ENCODE measurements at places on chromosomes 6 and 20.
A peak's percentile ranks its signal among the peaks of the same experiment; 100 is the strongest.

GRCh38 chr20:24870881-24871280 lies 78.2 kb upstream of the CST7 start:
- no peaks in the 10 kb centered on the region for H3K36me3 ChIP-seq
- no peak overlapping the region for H3K27ac ChIP-seq
- DNase-seq = no peak
- H3K4me1 ChIP-seq = no peaks in the 10 kb centered on the region
- H3K4me3 ChIP-seq = no peak overlapping the region

- DNase-seq = no peak
- H3K27ac ChIP-seq = no peak overlapping the region
- H3K4me3 ChIP-seq = no peak overlapping the region
- H3K36me3 ChIP-seq = no peaks in the 10 kb centered on the region
- H3K27me3 ChIP-seq = no peaks in the 10 kb centered on the region
Observed at GRCh38 chr6:127085181-127085580, 33.3 kb upstream of the RSPO3 start.

DNA sequence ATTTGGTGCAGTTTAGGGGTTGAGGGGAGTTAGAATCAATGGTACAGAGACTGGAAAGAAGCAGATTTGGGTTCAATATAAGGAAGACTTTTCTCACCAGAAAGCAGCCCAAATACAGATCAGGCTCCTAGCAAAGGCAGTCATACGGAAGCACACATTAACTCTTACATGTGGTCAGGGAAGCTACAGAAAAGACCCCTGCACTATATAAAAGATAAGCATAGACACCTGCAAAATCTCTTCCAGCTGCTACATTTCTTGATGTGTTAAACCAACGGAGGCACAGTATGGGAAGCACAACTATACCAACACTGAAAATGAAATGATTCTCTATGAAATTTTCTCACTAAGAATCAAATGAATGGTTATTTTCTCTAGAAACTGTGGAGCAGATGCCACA lies 150.8 kb downstream of the GMDS start:
- DNase-seq = no peak
- no peaks in the 10 kb centered on the region for H3K27me3 ChIP-seq
- H3K4me1 ChIP-seq = no peaks in the 10 kb centered on the region
- H3K4me3 ChIP-seq = no peak overlapping the region
- no peak overlapping the region for H3K27ac ChIP-seq

DNA sequence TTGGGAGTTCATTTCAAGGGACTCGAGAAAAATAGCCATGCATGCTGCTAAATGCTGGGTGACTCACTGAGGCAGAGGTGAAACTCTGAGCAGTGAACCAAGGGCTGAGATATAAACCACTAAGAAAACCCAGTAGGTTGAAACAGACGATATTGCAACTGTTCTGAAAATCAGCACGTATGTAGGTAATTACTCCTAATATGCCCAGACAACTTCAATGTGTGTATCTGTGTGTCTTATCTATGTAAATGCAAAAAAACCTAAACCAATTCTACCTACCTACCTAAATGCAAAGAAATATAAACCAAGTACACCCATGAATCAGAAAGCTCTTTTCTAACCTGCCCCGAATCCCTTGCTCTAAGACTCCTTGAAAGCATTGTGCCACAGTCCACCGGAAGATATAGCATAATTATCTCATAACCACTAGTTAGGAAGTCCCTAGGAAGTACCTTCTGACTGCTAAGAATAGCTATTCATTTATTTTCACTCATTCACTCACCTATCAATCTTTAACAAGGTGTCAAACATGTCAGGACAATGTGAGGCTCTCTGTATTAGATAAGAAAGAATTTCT lies 458.7 kb upstream of the RUNX2 start:
- no peak for DNase-seq
- no peaks in the 10 kb centered on the region for H3K27me3 ChIP-seq
- no peaks in the 10 kb centered on the region for H3K36me3 ChIP-seq
- H3K4me3 ChIP-seq = no peak overlapping the region

- H3K4me1 ChIP-seq = no peaks in the 10 kb centered on the region
- no peak overlapping the region for H3K27ac ChIP-seq
- H3K36me3 ChIP-seq = no peaks in the 10 kb centered on the region
- no peak for DNase-seq
Observed at GRCh38 chr20:9128568-9128967, 59.7 kb downstream of the PLCB4 start.

DNA sequence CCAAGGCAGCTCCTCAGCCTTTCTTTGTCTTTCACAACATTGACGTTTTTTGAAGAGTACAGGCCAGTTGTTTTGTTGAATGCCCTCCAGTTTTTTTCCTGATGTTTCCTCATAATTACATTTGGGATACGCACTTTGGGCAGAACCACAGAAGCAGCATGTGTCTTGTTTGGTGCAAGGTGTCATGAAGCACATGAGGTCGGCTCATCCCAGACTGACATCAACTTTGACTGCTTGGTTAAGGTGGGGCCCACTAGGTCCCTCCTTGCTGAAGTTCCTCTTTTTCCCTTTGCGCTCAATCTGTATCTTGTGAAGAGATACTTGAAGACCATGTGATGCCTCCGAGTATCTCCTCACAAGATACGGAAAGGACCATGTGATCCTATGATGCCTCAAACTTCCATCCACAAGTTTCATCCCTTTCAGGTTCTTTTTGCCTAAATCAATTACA lies 10.5 kb downstream of the SNAI1 start:
- H3K27ac ChIP-seq = no peak overlapping the region
- H3K36me3 ChIP-seq = peaks cover under 1% of the 10 kb centered on the region
- H3K4me3 ChIP-seq = no peak overlapping the region
- H3K4me1 ChIP-seq = peaks cover 27% of the 10 kb centered on the region
- no peaks in the 10 kb centered on the region for H3K27me3 ChIP-seq

- H3K36me3 ChIP-seq = peaks cover 53% of the 10 kb centered on the region
- no peaks in the 10 kb centered on the region for H3K27me3 ChIP-seq
- H3K4me1 ChIP-seq = no peaks in the 10 kb centered on the region
- no peak overlapping the region for H3K27ac ChIP-seq
Observed at GRCh38 chr6:158481690-158482473, 78.0 kb upstream of the TMEM181 start.

DNA sequence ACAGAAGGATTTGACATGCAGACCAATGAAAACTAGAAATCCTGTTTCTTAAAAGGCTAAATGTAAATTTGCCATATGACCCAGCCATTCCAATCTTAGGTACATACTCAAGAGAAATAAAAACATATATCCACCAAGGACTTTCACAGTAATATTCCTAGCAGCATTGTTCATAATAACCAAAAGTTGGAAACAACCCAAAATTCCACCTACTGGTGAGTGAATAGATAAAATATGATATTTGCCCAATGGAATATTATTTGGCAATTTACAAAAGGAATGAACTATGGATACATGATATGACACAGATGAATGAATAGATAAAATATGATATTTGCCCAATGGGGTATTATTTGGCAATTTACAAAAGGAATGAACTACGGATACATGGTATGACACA lies 22.7 kb downstream of the MTCL3 start:
- H3K4me3 ChIP-seq = no peak overlapping the region
- DNase-seq = no peak
- no peaks in the 10 kb centered on the region for H3K4me1 ChIP-seq
- no peaks in the 10 kb centered on the region for H3K36me3 ChIP-seq

DNA sequence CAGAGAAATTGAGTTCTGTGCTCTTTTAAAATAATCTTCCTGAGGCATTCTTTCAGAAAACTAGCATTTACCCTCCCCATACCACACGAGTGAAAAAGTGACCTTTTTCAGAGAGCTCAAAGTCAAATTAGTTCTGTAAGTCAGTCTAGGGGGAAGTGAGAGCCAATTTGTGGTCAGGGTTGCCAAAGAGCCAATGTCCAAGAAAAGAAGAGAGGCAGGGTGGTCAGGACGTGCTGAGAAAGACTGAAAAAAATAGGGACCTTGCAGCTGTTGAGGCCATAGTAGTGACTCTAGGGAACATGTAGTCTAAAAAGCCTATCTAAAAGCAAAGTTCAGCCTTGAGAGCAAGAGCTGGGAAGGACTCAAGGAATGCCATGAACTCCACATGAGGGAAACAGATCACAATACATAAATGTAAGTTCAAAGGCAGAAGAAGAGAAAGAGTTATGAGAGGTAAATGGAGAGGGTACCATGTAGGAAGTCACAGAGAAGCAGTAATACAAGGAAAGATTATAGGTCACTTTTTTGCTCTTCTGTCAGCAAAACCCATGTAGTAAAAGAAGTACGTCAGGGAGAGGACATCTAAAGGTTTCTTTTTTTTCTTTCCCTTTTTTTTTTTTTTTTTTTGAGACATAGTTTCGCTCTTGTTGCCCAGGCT lies 565.1 kb upstream of the FLRT3 start:
- no peaks in the 10 kb centered on the region for H3K4me1 ChIP-seq
- H3K27ac ChIP-seq = no peak overlapping the region
- H3K36me3 ChIP-seq = no peaks in the 10 kb centered on the region
- no peak overlapping the region for H3K4me3 ChIP-seq

DNA sequence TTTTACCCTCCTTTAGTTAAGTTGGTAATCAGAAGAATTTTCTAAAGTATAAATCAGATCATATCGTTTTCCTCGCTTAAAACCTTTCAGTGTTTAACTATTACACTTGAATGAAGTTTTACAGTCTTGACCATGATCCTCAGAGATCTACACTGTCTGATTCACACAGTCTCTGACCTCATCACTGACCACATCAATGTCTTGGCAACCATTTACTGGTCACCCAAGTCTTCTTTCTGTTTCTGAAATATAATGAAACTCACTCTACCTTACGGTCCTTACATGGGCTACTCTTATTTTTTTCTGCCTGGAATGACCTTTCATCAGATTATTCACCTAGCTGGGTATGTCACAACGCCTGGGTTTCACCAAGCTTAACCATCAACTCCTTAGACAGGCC lies 71.4 kb downstream of the ADGB start:
- H3K27me3 ChIP-seq = no peaks in the 10 kb centered on the region
- DNase-seq = no peak
- H3K4me3 ChIP-seq = no peak overlapping the region
- no peaks in the 10 kb centered on the region for H3K36me3 ChIP-seq

GRCh38 chr6:158049055-158050028 lies 67.7 kb downstream of the SYNJ2 start:
- H3K27ac ChIP-seq = no peak overlapping the region
- no peaks in the 10 kb centered on the region for H3K27me3 ChIP-seq
- no peak overlapping the region for H3K4me3 ChIP-seq
- no peak for DNase-seq
- H3K36me3 ChIP-seq = peaks cover 10% of the 10 kb centered on the region

- H3K27me3 ChIP-seq = no peaks in the 10 kb centered on the region
- H3K4me1 ChIP-seq = no peaks in the 10 kb centered on the region
Observed at GRCh38 chr6:114747995-114748625, 405.3 kb upstream of the HS3ST5 start.

DNA sequence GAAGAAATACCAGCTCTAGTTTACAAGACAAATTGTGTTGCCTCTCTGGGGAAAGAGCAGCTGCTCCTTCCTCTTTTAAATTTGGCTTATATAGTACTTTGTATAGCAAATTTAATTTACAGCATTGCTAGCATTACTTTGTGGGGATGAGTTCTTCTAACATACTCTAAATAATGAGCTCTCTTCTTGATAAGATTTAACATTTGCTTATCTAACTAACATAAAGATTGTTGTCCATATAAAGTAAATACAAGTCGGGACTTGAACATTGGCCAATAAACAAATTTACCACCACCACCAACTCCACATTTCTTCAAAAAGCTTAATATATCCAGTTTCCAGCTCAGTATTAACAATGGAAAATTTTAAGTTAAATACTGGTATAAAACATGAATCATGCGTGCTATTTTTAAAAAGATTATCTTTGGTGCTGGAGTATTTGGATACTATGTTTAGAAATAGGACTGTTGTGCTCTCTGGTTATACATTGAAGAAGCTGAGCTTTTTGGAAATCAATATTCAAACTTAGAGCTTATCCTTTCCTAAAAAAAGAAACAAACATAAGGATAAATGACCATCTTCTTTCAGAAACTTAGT lies 1146.9 kb upstream of the GJE1 start:
- no peaks in the 10 kb centered on the region for H3K27me3 ChIP-seq
- H3K27ac ChIP-seq = no peak overlapping the region
- no peak overlapping the region for H3K4me3 ChIP-seq
- no peaks in the 10 kb centered on the region for H3K4me1 ChIP-seq
- DNase-seq = no peak

DNA sequence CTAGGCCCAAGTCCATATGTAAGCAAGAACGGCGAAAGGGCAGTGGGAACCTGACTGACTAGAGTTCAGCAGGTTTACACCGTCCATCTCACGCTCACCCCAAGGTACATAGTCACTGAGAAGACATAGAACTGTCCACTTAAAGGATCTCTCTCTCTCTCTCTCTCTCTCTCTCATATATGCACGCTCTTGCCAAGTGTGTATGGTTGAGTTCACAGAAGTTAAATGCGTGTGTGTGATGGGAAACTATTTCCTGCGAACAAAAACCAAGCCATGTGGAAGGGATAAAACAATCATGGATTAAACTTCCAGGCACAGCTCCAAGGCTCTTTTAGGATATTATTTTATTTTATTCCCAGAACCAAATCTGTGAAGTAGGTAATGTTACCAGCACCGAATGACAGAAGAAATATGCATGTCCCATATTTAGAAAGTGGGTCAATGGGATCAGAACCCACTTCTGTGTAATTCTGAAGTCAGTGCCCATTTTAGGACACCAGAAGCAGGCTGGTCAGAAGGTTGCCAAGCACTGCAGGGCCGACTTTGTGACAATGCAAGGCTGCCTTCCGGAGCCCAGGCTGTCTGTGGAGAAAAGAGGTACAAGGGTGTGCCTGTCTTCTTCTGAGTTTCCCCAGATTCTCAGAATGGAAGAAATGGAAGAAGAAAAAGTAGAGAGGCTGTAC lies 49.2 kb upstream of the MAP7 start:
- no peaks in the 10 kb centered on the region for H3K4me1 ChIP-seq
- no peak for DNase-seq
- H3K27ac ChIP-seq = no peak overlapping the region
- no peaks in the 10 kb centered on the region for H3K27me3 ChIP-seq
- peaks cover 6% of the 10 kb centered on the region for H3K36me3 ChIP-seq

GRCh38 chr20:58553841-58554240 lies 38.6 kb upstream of the APCDD1L start:
- no peaks in the 10 kb centered on the region for H3K36me3 ChIP-seq
- no peak overlapping the region for H3K4me3 ChIP-seq
- H3K27me3 ChIP-seq = no peaks in the 10 kb centered on the region
- H3K27ac ChIP-seq = no peak overlapping the region
- DNase-seq = peak; percentile 46

- H3K4me1 ChIP-seq = no peaks in the 10 kb centered on the region
- no peak overlapping the region for H3K4me3 ChIP-seq
- no peak overlapping the region for H3K27ac ChIP-seq
- H3K36me3 ChIP-seq = no peaks in the 10 kb centered on the region
- H3K27me3 ChIP-seq = no peaks in the 10 kb centered on the region
Observed at GRCh38 chr6:69729870-69730449, 66.8 kb downstream of the LMBRD1 start.
